ENCODE measurements at places on chromosomes 11 and 22. TPM values are rescaled to one million over a fixed set of nuclear protein-coding genes. Genes with fewer than 3 reads are reported as not detected.

PICALM gene
- 402 TPM for total RNA-seq

CACNA1I gene
- total RNA-seq: not detected

SHANK3 gene
- total RNA-seq: 101 TPM

SH3BP1 gene
- total RNA-seq: 7.4 TPM

DSCAML1 gene
- total RNA-seq: 29.1 TPM

NAALAD2 gene
- total RNA-seq: 3.5 TPM

TSPAN32 gene
- not detected for total RNA-seq

HPX gene
- total RNA-seq: 28.6 TPM

KCNJ1 gene
- total RNA-seq: not detected

PATE2 gene
- not detected for total RNA-seq

IGSF22 gene
- total RNA-seq: not detected

TSSK2 gene
- not detected for total RNA-seq

DUSP8 gene
- 4.4 TPM for total RNA-seq

FOLH1 gene
- not detected for total RNA-seq

PACSIN3 gene
- total RNA-seq: 45.0 TPM

SOX10 gene
- 3.8 TPM for total RNA-seq

SGSM1 gene
- total RNA-seq: 2.3 TPM

P2RY6 gene
- not detected for total RNA-seq
